ENCODE measurements at places on chromosomes 1 and 21.

DNA sequence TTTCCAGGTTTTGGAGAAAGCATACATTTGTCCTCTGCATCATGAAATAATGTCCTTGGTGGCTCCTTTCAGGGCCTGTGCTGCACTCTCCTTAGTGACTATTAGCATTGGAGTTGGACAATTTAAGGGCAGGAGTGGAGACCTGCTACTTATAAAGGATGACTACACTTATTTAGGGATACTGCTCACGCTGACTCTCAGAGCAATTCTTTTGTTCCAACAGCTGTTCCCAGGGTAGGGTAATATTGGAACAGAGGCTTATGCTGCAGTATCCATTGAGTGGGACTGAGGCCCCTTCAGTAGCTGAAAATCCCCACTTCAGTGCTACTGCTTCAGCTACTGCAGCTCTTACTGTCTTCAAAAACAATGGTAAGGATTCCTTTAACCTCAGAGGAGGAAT, 84.6 kb downstream of the GPR88 start:
- DNase-seq: peak; percentile 17

DNA sequence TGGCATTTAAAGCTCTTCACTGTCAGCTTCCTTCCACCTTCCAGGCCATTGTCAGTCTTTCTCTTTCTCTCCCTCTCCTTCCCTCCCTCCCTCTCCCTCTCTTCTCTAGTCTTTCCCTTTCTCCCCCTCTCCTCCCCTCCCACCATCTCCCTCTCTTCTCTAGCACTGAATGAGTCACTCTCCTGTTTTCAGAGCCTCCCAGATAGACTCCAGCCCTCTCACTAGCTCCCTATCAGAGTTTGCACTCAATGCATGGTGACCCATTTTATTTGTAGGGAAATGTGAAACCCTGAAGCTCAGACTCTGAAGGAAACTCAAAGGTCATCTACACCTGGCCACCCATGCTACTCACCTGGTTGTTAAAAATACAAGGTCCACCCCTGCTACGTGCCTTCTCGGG, 4.4 kb upstream of the MATN1 start:
- DNase-seq: no peak

DNA sequence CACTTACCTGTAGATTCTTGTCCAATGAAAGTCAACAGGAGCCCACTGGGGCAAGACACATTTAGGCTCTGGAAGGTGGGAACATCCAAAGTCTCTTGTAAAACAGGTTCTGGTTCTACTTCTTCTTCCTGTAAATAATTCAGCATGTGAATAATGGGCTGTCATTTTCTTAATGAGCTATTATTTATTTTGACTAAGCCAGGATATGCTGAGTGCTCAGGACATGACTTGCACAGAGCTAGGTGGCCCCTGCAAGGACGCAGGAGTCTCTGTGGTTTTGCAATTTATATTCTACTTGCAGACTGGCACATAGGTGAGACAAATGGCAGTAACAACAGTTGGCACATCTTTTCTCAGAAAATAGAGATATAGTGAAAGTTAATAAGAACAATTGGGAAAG, 98.7 kb downstream of the WDR3 start:
- no peak for DNase-seq

- no peak for DNase-seq
These were observed 15.5 kb upstream of the NPPB start for GRCh38 chr1:11874258-11874562.

GRCh38 chr1:234978397-234979295, 150.0 kb downstream of the TOMM20 start:
- peak; percentile 97 for DNase-seq

DNA sequence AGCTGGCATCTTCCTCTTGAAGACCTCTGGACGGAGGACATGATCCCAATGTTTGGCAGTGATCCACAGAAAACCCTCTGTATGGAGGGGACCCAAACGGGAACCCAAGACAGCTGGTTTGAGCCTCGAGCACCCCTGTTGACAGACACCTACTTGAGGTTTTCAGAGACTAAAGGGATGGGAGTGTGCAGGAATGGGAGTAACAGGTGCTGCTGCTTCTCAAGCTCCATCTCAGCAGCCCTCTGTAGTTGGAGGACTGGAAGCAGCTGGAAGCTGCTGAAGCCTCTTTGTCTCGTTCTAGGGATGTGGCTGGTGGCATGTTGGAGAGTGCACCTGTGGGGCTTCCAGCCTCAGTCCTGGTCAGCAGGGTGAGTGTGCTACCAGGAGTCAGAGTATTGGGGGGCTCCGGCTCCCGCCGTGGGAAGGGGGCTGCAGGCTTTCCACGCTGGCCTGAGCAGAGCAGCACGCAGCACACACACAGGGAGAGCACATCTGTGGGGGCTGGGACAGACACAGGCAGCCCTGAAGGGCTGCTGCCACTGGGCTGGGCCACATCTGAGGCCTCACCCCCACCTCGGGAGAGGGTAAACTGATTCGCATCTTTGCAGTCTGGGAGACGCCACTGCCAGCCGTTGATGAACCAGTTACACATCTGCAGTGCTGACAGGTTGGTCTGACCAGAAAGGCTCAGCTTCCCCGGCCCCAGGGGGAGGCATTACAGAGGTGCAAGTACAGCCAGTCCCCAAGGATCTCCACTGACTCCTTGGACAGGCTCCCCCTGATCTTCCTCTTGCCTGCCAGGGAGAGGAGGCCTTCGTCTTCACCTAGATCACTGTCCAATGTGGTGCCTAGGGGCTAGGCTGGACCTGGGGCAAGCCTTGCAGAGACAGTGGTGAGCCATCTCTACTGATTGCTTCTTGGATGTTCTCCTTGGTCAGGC, 56.6 kb downstream of the ADSS2 start:
- DNase-seq: no peak

DNA sequence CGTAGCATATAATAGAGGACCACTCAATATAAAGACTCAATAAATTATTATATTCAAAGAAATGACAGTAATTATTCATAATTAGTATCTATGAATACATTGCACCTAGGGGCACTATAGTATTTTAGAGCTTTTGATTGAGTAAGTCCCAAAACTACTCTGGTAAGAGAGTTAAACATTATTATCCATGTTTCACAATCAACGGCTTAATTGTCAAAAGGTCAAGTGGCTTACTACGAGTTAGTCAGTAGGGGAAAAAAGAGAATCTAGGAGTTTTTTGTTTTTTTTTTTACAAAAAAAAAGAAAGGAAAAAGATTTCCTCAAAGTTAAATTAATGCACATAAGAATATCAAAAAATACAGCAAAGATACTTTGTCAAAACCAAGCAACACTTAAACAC, 20.4 kb upstream of the LAMC1 start:
- DNase-seq: peak; percentile 80

GRCh38 chr21:42357307-42357706, 6.5 kb upstream of the TFF2 start:
- no peak for DNase-seq

GRCh38 chr1:111559736-111560279, 56.4 kb upstream of the ADORA3 start:
- DNase-seq: peak; percentile 73

- DNase-seq: no peak
These were observed 18.9 kb upstream of the ATP6V1G3 start for GRCh38 chr1:198559362-198559761.

DNA sequence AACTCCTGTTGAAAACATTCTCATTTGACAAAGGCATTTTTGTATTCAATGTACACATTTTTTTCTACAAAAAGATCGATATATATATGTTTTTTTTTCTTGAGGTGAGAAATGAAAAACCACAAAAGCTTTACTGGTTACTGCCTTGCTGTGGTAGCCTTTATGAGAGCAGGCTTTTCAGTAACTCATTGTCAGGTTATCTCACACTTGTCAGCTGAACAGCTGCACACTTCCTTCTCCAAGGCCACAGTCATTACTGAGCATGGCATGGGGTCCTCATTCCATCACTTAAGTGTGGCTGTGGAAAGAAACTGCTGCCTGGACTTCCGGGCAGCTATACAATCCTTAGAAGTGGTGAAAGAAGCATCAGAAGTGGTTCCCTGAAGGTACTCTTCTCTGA, 169.3 kb upstream of the ZP4 start:
- DNase-seq: no peak

GRCh38 chr1:228902781-228903433, 167.6 kb downstream of the RHOU start:
- DNase-seq: peak; percentile 94

DNA sequence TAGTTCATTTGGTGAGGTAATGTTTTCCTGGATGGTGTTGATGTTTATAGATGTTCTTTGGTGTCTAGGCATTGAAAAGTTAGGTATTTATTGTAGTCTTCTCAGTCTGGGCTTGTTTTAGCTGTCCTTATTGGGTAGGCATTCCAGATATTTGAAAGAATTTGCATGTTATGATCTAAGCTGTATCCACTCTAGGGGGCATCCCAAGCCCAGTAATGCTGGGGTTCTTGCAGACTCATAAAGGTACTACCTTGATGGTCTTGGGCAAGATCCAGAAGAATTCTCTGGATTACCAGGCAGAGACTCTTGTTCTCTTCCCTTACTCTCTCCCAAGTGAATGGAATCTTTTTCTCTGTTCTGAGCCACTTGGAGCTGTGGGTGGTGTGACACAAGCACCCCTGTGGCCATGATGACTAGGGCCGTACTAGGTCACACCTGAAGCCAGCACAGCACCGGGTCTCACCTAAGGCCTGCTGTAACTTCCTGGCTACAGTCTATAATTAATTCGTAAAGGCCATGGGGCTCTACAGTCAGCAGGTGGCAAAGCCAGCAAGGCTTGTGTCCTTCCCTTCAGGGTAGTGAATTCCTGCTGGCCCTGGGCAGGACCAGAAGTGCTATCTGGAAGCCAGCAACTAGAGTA, 74.8 kb upstream of the PDE4B start:
- peak; percentile 51 for DNase-seq

GRCh38 chr1:246279402-246279801, 227.7 kb downstream of the SMYD3 start:
- no peak for DNase-seq

GRCh38 chr1:23651069-23651808, 40.4 kb upstream of the RPL11 start:
- no peak for DNase-seq

GRCh38 chr1:85943526-85943925, 213.0 kb downstream of the COL24A1 start:
- DNase-seq: no peak

- DNase-seq: no peak
These were observed 11.1 kb upstream of the FABP3 start for GRCh38 chr1:31383967-31384366.

- DNase-seq: peak; percentile 88
These were observed 24.8 kb downstream of the ST6GALNAC5 start for GRCh38 chr1:76891931-76892622.

DNA sequence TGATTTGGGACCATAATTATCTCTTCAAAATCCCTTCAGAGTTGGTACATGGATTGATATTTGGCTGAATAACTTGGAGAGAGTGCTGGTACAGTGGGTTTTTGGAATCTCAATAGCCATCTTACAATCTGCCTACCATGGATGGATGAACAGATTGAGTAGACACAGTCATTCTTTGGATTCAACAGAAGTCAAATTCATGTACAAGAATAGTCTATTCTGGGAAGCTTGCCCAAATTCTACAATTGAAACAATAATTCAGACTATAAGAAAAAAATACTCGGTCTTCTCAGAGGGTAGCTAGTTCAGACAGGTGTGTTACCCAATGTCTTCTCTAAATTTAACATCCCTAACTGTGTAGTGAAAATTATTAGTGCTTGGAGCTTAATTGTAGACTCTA, 574.0 kb downstream of the LRRIQ3 start:
- no peak for DNase-seq

DNA sequence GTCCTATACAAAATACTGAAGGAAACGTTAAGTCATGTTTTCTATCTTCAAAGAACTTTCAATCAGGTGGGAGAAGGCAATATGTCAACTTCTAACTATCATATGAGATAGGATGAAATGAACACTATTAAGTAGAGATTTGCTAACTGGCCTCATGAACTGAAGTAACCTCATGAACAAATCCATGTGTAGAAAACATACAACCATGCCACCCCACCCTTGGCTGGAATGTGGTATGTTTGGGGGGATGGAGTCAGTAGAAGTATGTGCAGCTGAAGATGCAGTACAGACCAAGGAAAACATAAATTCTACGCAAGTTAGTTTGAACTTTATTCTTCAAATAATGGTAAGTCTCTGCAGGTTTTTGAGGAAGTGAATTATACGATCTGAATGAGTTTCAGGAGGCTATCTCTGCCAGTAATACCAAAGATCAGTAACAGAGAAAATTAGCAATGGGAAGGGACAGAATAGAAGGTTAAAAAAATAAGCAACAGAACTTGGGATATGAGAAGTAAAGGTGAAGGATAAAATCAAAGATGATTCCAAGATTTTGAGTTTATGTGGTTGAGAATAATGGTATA, 4.5 kb downstream of the TRMT1L start:
- DNase-seq: no peak

DNA sequence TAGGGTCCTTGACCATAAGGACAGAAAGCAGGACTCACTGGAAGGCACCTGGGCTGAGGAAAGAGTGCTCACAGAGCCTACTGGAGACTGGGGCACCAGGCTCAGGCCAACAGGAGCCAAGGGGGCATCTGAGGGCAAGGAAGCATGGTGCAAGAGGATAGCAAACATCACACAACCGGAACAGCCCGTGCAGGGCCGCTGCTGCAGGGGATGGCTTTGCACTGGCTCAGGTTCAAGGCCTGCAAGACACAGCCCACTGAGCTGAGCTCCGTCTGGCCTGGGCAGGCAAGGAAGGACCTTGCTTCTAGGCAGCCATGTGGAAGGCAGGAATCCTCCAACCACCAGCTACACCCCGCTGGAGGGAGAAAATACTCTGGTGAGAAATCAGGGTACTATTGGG, 59.8 kb upstream of the KIF26B start:
- DNase-seq: no peak

DNA sequence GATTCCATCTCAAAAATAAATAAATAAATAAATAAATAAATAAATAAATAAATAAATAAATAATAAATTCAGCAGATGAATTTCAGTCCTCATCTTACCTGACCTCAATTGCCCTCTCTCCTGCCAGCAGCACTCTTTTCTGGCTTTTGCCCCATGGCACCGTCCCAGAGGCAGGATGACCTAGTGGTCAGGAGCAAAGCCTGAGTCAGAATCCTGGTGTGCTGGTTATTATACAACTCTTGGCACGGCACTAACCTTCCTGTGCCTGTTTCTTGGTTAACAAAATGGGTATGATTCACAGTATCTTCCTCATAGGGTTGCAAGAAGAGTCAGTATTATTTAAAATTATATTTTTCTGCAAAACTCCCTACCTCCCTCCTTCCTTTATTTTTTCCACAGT, 43.0 kb downstream of the NKAIN1 start:
- peak; percentile 86 for DNase-seq

DNA sequence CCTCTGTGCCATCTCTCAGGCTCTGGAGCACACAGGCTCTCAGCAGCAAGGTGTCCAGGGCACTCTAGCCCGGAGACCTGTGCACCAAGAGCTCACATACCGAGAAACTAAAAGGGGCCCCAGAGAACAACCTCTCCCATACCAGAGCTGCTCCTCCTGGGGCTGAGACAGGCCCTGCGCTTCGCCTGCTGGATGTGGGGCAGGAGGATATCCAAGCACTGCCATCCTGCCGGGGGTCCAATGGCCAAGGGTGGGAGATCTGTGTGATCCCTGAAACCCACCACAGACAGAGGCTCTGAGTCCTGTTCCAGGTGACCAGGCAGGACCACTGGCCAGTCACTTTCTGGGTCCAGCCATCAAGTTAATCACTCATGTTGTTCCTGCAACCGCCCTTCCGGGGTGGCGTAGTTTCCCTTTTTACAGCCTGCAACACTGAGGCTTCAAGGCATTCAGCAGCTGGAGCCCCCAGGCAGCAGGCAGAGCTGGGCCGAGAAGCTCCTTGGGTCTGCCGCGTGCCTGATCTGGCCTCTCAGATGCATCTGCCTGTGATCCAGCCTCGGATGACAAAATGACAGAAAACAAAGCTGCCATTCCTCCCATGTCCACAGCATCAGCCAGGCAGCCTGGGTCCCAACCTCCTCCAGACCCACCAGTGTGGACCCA, 36.7 kb upstream of the ACTRT2 start:
- DNase-seq: no peak
